DMS79 treated with DMSO at 0.1 percent for 48 hours (cell line): ENCODE measurements at places on chromosomes 12 and 14.

- no peak for DNase-seq
Measured at GRCh38 chr14:76564471-76565422, 188.8 kb downstream of the ESRRB start.

DNA sequence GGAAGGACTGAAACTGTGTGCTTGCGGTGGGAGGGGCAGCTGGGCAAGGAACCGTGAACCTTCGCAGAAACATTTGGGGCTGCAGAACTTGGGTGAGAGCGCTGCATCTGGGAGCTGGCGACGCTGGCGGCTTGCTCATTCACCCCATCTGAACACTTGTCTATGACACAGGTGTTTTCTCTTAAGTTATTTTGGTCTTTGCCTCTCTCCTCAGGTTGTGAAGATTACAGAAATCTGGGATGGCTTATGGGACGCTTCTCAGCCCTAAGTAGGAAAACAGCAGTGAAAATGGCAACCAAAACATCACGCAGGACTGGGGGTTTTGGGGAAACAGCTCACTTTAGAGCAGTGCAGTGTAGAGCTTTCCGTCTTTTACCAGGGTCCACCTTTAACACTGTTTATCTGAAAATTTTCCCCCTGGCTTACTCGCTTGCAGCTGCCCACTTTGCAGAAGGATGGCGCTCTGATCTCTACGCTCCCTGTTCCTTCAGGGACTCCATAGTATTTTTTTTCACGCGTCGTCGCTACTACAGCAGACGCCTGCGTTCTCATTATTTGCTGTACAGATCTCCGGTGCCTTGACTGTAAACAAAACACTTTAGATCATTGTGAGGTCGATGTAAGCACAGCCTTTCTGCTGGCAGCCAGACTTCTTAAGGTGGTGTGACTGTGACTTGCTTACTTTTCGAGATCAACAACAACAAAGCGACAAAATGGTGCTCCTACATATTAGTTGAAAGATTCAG lies 2.7 kb upstream of the CDKN1B start:
- peak; percentile 89 for DNase-seq

- DNase-seq = no peak
Measured at GRCh38 chr12:89161557-89161956, 190.7 kb downstream of the DUSP6 start.

DNA sequence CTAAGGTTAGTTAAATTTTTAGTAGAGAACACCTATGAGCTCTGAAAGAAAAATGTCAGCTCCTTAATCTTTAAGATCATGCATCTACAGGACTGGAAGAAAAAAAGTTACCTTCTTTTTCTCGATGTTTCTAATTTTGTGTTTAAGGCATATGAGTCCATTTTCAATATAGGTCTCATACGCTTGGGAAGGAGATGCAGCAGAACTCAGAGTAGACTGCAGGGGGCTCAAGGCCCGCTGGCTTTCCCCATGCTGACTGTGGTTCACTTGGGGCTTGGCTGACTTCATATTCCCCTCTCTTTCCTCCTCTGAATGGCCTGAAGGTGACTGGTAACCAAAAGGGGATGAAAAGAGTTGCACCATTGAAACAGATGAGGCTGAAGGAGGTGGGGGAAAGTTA lies 1.5 kb downstream of the CAPRIN2 start:
- no peak for DNase-seq

GRCh38 chr12:93803424-93803807 lies 126.2 kb downstream of the CRADD start:
- DNase-seq = peak; percentile 86

DNA sequence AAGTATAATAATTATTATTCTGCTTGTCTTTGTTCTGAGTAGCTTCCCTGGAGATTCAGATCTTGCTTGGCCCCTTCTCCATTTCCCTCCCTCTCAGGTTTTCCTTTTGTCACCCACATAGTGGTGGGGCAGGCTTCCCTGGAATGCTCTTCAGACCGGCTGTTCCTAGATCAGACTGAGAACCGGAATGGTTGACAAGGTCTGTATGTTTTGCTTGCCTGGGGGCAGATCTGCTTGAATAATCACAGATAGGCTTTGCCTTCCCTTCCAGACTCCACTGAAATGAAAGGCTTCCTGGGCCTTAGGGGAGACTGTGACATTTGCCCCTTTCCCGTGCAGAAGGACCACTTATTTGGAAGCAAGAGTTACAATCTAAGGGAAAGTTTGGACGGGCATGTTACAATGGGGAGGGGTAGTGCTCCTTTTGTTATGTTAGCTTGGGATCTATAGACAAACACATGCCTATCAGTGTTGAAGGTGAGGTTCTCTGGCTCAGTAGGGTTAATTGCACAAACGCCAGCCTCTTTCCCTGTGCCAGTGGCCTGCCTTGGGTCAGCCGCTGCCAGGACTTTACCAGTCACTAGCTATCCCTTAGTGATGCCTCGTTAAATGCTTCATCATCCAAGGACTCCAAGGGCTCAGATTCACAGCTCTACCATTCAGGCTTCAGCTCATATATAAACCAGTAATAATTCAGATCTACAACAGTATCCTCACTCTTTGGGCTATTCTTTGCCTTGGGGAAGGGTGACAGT lies 178.6 kb downstream of the SNAPC1 start:
- no peak for DNase-seq
